ENCODE measurements at places on chromosomes 4 and X. TPM values are rescaled to one million over a fixed set of nuclear protein-coding genes. Genes with fewer than 3 reads are reported as not detected.

NUP62CL gene
- 21.1 TPM for total RNA-seq

DNA sequence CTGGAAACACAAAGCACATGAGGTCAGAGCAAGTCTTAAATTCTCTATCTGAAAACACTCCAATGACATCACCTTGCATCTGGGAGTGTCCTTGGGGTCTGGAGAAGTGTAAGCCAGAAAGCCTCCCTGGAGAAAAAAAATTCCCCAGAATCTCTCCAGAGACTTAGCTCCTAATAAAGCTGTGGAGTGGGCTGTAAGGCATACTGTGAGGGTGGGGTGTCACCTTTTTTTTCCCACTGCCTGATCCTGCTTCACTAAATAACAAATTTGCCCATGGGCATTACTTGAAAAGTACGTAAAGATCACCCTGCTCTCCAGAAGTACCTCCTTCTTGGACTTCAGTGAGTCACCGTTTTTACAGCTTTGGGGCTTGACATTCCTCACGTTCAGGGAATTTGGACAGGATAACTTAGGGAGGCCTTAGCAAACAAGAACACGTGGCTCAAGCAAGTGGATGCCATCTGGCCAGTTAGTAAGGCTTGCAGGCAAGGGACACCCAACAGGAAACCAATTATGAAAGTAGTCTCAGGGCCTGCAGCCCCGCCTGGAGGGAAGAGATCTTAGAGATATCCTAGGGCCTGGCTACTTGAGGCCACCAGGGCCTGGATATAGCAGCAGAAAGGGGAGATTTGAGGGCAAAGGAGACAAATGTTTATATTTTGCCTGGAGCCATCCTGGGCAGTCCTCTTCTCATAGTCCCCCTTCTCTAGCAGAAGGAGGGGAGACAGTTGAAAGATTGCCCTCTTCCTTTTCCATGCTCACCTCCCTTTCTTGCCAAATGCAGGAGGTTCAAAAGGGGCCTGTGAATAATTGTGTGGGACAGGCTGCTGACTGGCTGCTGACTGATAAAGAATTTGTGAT, 60.1 kb upstream of the PLAC1 start:
- DNase-seq: peak; percentile 54
- no peak overlapping the region for H3K4me3 ChIP-seq
- no peaks in the 10 kb centered on the region for H3K27me3 ChIP-seq
- no peaks in the 10 kb centered on the region for H3K36me3 ChIP-seq
- H3K4me1 ChIP-seq: peaks cover 18% of the 10 kb centered on the region

- H3K36me3 ChIP-seq: no peaks in the 10 kb centered on the region
- H3K27ac ChIP-seq: no peak overlapping the region
- H3K4me1 ChIP-seq: no peaks in the 10 kb centered on the region
Observed at GRCh38 chrX:81866873-81867272, 665.0 kb downstream of the SH3BGRL start.

DNA sequence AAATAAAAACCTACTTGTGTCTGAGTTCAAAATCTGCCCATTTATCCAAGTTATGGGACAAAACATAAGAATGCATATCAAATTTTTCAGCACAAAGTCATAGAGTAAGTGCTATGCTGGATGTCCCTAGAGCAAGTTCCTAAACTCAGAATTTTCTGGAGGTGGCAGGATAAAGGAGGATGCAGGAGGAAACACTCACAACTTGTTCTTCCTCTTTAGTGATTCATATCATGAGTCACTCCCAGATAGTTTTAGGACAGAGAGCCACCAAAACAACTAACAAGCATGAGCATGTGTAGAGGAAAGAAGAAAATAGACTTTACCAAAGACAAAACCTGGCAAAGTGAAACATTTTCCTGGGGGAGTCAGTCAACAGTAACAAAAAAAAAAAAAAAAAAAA, 302.7 kb downstream of the KCTD8 start:
- H3K27me3 ChIP-seq: no peaks in the 10 kb centered on the region
- H3K36me3 ChIP-seq: no peaks in the 10 kb centered on the region
- no peak for DNase-seq

DNA sequence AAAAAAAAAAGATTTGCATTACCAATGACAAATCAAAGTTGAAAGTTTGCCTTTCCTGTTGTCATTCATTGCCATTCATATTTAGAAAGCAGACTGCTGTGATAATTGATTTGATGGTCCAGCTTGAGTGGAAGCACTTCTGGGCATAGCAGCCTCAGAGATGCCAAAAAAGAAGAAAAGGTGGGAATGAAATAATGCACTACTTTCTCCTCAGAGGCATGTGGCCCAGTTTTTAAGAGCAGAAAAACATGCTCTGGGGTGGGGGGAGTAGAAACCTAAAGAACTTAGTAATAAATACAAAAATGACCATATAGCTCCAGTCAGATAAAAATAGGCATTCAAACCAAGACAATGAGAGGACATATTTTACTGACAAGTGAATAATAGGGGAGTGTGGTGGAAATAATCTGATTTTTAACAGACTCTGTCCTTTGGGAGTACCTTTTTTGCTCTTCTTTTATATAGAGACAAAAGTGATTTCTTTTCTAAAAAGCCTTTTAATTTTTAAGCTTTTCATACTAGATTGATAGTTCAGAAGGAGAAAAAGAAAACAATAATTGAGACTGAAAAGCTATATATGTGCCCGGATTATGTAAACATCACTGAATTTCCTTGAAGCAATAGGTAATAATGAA, 599.1 kb downstream of the RPA4 start:
- no peak overlapping the region for H3K27ac ChIP-seq
- H3K27me3 ChIP-seq: no peaks in the 10 kb centered on the region
- no peak for DNase-seq
- H3K4me3 ChIP-seq: no peak overlapping the region
- no peaks in the 10 kb centered on the region for H3K4me1 ChIP-seq
- no peaks in the 10 kb centered on the region for H3K36me3 ChIP-seq

- DNase-seq: no peak
- no peaks in the 10 kb centered on the region for H3K36me3 ChIP-seq
- no peaks in the 10 kb centered on the region for H3K4me1 ChIP-seq
- no peak overlapping the region for H3K27ac ChIP-seq
- H3K4me3 ChIP-seq: no peak overlapping the region
- H3K27me3 ChIP-seq: no peaks in the 10 kb centered on the region
Observed at GRCh38 chrX:74500067-74500466, 78.8 kb downstream of the SLC16A2 start.

- no peaks in the 10 kb centered on the region for H3K4me1 ChIP-seq
- no peak overlapping the region for H3K4me3 ChIP-seq
- no peak for DNase-seq
- H3K36me3 ChIP-seq: no peaks in the 10 kb centered on the region
Observed at GRCh38 chr4:8525383-8526120, 54.6 kb upstream of the GPR78 start.

DNA sequence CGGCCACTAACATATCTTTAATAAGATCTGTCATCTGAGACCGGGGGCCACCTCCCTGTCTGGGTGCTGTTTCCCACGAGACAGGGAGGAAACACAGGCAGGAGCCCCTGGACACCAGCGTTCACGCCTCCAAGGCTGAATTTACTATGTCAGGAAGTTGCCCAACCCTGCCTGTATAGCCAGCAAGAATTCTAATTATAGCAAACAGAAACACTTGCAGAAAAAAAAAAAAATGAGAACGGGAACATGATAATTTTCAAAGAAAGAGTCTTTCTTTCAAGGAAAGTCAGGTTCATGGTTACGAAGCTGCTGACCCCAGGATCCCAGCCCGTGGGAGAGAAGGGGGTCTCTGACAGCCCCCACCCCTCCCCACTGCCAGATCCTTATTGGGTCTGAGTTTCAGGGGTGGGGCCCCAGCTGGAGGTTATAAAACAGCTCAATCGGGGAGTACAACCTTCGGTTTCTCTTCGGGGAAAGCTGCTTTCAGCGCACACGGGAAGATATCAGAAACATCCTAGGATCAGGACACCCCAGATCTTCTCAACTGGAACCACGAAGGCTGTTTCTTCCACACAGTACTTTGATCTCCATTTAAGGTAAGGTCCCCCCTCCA, at the start of gene IL3RA:
TSS of gene IL3RA (plus strand) at position 455 of the 613 bp plus-strand sequence. CDS start 4,981 bp downstream, outside the sequence.
- no peak within 1 kb of the TSS for H3K27ac ChIP-seq
- no peaks in the 10 kb centered on the region for H3K4me1 ChIP-seq
- no peaks in the 10 kb centered on the region for H3K27me3 ChIP-seq
- H3K36me3 ChIP-seq: no peaks in the 10 kb centered on the region
- no peak within 1 kb of the TSS for H3K4me3 ChIP-seq
- DNase-seq: no peak
